ENCODE measurements at places on chromosomes 12 and 14. TPM values are rescaled to one million over a fixed set of nuclear protein-coding genes. Genes with fewer than 3 reads are reported as not detected.
A peak's percentile ranks its signal among the peaks of the same experiment; 100 is the strongest.

The CEBPE gene
- total RNA-seq: 0.13 TPM

DNA sequence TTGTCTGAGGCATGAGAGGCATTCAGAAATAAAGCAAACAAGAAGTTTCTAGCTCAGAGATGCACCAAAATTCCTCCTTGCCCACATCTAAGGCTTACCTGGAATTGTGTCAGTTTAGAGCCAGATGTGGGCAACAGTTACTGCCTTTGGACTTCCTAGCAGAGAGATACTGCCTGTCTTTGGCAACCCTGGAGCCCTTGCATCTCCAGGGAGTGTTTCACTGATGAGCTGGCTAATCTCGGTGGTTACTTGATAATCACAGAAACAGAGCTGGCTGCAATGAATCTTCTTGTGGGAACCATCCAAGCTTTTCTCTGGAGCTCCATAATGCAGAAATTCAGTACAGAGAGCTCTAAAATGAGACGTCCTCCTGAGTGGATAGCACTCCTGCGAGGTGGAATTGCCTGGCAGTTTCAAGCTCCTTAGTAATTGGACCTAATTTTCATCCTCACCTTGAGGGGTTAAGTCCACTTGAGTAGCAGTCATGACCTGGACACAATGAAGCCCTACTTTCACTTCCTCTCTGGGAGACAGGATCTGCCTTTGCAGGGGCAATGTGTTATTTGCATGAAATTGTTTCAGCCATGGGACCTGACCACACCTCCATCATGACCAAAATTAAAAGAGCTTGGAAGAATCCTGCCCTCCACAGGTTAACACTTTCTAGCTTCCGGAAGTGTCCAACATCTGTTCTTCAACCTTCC lies 108.8 kb upstream of the ARHGAP5 start:
- no peak for DNase-seq
- no peaks in the 10 kb centered on the region for H3K36me3 ChIP-seq
- H3K27me3 ChIP-seq: no peaks in the 10 kb centered on the region
- H3K27ac ChIP-seq: no peak overlapping the region
- H3K4me3 ChIP-seq: no peak overlapping the region

GRCh38 chr14:52299692-52300278 lies 14.3 kb upstream of the PTGER2 start:
- no peaks in the 10 kb centered on the region for H3K27me3 ChIP-seq
- no peak overlapping the region for H3K4me3 ChIP-seq
- H3K4me1 ChIP-seq: no peaks in the 10 kb centered on the region
- H3K36me3 ChIP-seq: no peaks in the 10 kb centered on the region
- peak; percentile 26 for DNase-seq

The RNASE8 gene
- not detected for total RNA-seq

DNA sequence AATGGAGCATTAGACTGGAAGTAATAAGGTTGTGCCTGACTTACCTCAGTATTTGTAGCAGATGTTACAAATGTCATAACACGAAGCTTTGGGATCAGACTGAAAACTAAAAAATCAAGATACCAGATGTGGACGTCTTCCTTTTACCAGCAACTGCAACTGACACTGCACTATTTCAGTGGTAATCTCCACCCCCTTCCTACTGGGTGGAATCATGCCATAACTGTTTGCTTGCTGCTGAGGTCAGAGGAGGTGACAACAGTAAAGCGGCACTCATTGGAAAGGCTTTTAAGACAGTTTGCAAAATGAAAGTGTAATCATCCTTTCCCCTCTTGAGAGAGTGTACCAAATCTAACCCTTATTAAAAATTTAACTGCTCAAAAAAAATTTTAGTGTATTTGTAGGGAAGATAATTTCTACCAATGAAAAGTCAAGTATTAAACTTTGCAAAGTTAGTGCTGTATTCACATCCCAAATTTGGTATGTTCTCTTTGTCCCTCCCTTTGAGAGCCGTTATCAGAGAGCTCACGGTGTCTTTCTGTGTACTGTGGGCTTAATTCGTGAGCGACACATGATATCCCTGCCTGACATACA lies 420.7 kb downstream of the NPAS3 start:
- no peaks in the 10 kb centered on the region for H3K36me3 ChIP-seq
- no peak overlapping the region for H3K4me3 ChIP-seq
- H3K27me3 ChIP-seq: no peaks in the 10 kb centered on the region
- DNase-seq: peak; percentile 41

DNA sequence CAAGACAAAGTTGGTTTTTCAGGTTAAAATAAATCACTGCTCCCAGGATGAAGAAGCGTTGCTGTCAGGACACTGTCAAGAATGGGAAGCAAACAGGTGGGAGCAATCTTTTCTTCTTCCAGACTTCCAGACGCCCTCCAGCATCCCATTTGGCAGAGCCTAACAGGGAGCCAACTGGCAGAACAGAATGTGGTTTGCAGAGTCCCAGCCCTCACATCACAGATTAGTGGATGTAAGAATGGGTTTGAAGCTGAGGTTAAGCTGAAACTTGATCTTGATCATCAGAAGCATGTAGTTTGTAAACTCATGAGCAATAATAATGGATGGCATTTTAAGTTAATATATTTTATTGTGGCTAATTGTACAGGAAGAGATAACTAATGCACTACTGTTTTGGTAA lies 636.4 kb downstream of the SLC6A15 start:
- no peak overlapping the region for H3K4me3 ChIP-seq
- no peak overlapping the region for H3K27ac ChIP-seq
- no peaks in the 10 kb centered on the region for H3K4me1 ChIP-seq
- DNase-seq: no peak

DNA sequence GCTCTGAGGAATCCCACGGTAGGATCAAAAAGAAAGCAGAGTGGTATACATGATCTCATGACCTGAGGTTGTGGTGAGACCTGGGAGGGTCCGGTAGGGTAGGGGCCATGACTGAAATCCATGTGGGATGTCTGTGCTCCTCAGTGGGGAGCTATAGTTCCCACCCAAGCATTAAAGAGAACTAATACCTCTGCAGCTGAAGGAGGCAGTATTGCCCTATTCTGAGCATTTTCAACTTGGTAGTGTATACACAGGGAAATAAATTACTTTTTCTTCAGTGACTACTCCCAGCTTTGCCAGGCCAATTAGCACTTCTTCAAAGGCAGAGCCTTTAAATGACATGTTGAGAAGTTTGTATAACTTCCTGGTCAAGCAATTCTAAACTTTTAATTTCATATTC lies 613.8 kb downstream of the KCNH5 start:
- H3K36me3 ChIP-seq: no peaks in the 10 kb centered on the region
- no peaks in the 10 kb centered on the region for H3K27me3 ChIP-seq
- H3K4me3 ChIP-seq: no peak overlapping the region
- no peak for DNase-seq
- no peaks in the 10 kb centered on the region for H3K4me1 ChIP-seq

- H3K4me3 ChIP-seq: no peak overlapping the region
- no peaks in the 10 kb centered on the region for H3K27me3 ChIP-seq
- H3K27ac ChIP-seq: no peak overlapping the region
- DNase-seq: no peak
Observed at GRCh38 chr14:94368956-94369355, 19.4 kb downstream of the SERPINA1 start.

DNA sequence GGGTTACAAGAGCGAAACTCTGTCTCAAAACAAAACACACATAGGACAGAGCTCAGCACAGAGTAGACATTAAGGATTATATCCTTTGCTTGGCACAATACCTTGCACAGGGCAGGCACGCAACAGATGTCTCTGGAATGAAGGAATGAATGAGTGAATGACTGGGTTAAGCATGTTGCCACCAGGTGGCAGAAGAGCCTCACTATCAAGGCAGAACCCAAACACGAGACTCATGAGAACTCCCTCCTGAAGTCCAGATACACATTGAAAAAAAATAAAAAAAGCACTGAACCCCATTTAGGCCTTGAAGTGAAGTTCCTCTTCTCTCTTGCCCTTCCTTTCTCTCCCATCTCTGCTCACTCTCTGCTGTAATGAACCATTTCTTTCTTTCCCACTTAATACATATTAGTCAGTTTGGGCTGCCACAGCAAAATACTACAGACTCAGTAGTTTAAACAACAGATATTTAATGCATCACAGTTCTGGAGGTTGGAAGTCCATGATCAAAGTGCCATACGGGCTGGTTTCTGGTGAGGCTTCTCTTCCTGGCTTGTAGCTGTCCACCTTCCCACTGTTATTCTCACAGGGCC lies 26.6 kb upstream of the LTA4H start:
- H3K36me3 ChIP-seq: no peaks in the 10 kb centered on the region
- peaks cover 11% of the 10 kb centered on the region for H3K27me3 ChIP-seq
- H3K27ac ChIP-seq: no peak overlapping the region
- H3K4me3 ChIP-seq: no peak overlapping the region

The DAO gene
- not detected for total RNA-seq

The HOXC6 gene
- 4.0 TPM for total RNA-seq

The THTPA gene
- 8.7 TPM for total RNA-seq

DNA sequence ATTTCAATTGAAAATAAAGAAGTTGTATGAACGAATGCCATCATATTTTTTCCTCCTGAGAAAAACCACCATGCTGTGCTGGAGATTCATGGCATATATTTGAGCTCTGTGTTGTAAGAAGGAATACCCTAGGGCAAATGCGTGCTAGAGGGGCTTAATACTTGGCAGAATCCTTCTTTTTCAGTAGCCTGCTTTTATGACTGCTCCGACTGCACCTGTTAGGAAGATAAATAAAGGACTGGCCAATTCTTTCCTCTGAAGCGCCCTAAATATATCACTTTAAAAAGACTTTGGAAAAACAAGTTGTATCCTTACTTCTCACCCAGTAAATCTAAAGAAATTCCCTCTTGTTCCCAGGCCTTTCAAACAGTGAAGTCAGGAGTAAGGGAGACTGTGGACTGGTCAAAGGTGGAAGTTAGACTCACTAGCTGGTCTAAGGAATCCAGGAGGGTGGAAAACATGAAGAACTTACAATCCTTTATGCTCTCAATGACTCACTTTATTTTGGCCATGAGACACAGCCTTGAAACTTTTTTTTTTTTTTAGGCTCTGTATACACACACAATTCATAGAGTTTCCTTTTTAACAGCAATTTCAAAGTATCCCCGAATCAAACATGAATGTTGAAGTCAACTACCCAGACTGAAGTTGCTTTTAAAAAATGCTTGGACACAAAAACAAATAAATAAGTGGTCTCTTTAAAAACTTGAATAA lies 5.2 kb downstream of the MYBPC1 start:
- H3K36me3 ChIP-seq: no peaks in the 10 kb centered on the region
- H3K27ac ChIP-seq: no peak overlapping the region
- H3K4me1 ChIP-seq: no peaks in the 10 kb centered on the region
- H3K27me3 ChIP-seq: no peaks in the 10 kb centered on the region
- DNase-seq: no peak
- no peak overlapping the region for H3K4me3 ChIP-seq

The ARHGAP9 gene
- total RNA-seq: 6.0 TPM

The TBC1D30 gene
- 0.55 TPM for total RNA-seq

DNA sequence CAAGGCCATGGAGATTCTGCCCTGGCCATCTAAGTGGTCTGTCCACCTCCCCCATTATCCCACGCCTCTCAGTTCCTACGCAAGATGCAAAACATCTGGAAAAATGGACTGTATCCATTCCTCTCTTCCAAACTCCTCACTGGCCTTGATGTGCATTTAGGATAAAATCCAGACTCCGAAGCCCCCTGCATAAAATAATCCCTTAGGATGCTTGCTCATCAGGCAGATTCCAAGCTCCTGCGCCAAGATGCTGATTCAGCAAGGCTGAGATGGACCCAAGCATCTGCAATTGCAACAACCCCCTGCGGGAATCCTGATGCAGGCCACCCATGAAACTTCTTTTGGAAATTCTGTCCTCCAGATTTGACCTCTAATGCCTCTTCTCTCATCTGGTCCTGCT lies 81.6 kb downstream of the SPRING1 start:
- peaks cover 44% of the 10 kb centered on the region for H3K27me3 ChIP-seq
- H3K36me3 ChIP-seq: no peaks in the 10 kb centered on the region
- no peak for DNase-seq
- H3K4me3 ChIP-seq: no peak overlapping the region
- no peak overlapping the region for H3K27ac ChIP-seq
- H3K4me1 ChIP-seq: no peaks in the 10 kb centered on the region

- no peaks in the 10 kb centered on the region for H3K36me3 ChIP-seq
- no peaks in the 10 kb centered on the region for H3K27me3 ChIP-seq
- H3K4me1 ChIP-seq: no peaks in the 10 kb centered on the region
Observed at GRCh38 chr12:45130881-45131281, 80.0 kb upstream of the DBX2 start.

DNA sequence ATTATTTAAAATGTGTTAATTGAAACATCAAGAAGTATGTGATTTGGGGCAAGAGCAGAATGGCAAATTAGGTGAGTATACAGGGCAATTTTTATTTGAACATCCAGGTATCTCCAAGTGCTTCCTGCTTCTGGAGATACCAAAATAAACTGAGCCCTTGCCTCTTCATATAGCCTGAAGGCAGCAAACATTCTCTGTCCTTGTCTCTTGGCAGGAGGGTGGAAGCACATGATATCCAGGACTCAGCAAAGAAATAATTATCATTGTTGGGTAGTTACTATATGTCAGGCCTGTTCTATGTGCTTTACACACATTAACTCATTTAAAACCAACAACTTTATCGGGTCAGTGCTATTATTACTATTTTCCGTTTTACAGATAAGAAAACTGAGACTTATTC lies 12.5 kb downstream of the LIN7A start:
- no peaks in the 10 kb centered on the region for H3K36me3 ChIP-seq
- H3K27ac ChIP-seq: no peak overlapping the region
- no peaks in the 10 kb centered on the region for H3K27me3 ChIP-seq
- no peak for DNase-seq
